HT-29 (cell line): ENCODE measurements at places on chromosomes 16 and 17. TPM values are rescaled to one million over a fixed set of nuclear protein-coding genes. Genes with fewer than 3 reads are reported as not detected.

- no peak for DNase-seq
Measured at GRCh38 chr17:63703556-63704258, 3.8 kb upstream of the LIMD2 start.

DNA sequence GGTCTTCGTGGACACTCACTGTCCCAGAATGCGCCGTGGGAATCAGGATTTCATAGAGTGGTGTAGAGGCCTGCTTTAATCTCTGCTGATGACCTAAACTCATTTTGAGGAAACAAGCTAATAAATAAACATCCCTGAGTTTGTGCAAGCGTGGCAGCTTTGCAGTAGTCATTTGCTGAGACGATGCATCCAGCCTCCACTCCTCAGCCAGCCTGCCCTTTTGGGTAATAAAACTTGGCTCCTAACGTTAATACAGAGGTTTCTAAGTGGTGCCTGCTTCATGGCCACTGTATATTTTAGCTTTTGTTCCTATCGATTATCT lies 1.3 kb downstream of the DGKE start:
- DNase-seq, result peak; percentile 52

GRCh38 chr17:19306160-19307111 lies 56.1 kb downstream of the B9D1 start:
- DNase-seq, result no peak

DNA sequence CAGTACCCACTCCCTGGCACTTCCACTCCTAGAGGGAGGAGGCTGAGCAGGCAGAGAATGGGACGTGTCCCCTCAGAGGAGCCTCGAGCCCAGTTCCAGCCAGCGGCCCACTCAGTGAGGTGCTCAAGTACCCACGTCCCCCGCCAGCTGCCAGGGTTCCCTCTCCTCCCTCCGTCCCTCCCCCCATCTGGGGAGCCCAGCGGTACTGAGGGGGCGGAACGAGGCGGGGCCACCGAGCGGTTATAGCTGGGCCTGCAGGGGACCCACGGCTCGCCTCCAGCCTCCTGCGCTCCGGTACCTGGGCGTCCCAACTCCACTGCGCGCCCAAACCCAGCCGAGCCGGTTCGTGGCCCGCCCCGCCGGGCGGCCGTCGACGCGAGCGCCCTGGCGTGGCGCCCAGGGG lies at the start of gene NPW:
Gene NPW, plus strand, starts transcription at position 268 of the 403 bp plus-strand sequence.
- no peak for DNase-seq

DNA sequence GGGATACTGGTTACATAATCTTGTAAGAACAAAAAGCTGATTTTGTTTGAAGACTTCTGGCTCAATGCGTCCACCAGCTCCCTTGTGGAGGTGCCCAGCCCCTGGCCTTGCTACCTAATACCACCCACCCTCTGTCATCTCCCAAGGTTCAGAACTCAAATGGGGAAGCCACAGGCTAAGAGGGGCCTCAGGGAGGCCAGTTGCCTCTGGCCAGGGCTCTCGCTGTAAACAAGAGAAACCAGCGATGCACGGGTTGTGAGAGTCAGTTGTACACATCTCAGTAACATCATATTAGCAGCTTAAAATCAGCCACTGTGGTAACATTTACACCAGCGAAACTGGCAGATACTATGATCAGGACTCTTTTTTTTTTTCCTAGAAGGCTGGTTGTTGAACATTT lies 6.0 kb downstream of the TEKT5 start:
- no peak for DNase-seq

Gene EVI2B
- not detected in 2 replicates for total RNA-seq

Gene POLR2A
- 26.0 and 58.6 TPM in 2 replicates for total RNA-seq

GRCh38 chr16:27670071-27670810 lies 120.3 kb downstream of the KATNIP start:
- DNase-seq, result no peak

GRCh38 chr16:11502239-11502638 lies 84.5 kb downstream of the LITAF start:
- DNase-seq, result no peak

Gene HS3ST3A1
- total RNA-seq, result not detected in 2 replicates

Gene C16orf54
- 0.05 and 0.36 TPM in 2 replicates for total RNA-seq

Gene CES4A
- 3.0 and 5.5 TPM in 2 replicates for total RNA-seq

Gene OR3A2
- total RNA-seq, result not detected in 2 replicates

GRCh38 chr17:78146881-78147280 lies 696 bp downstream of the C17orf99 start:
- DNase-seq, result no peak

- DNase-seq, result peak; percentile 84
Measured at GRCh38 chr17:1573932-1574696, 11.5 kb upstream of the PITPNA start.

Gene HAS3
- total RNA-seq, result 0.08 TPM in 1 of 2 replicates, not detected in the other

DNA sequence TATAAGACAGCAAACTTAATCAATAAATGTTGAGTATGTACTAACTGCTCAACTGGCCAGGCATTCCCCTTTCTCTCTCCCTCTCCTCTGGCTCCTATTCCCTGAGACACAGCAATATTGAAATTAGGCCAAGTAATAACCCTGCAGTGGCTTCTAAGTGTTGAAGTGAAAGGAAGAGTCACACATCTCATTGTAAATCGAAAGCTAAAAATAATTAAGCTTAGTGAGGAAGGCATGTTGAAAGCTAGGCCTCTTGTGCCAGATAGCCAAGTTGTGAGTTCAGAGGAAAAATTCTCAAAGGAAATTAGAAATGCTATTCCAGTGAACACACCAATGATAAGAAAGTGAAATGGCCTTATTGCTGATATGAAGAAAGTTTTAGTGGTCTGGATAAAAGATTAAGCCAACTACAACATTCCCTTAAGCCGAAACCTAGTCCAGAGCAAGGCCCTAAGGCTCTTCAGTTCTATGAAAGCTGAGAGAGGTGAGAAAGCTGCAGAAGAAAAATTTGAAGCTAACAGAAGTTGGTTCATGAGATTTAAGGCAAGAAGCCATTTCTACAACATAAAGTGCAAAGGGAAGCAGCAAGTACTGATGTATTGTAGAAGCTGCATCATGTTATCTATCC lies 35.4 kb upstream of the ABCC11 start:
- no peak for DNase-seq

Gene MEIOC
- not detected in 2 replicates for total RNA-seq

GRCh38 chr17:79616801-79617200 lies 6.0 kb upstream of the RBFOX3 start:
- DNase-seq, result no peak

GRCh38 chr17:63138713-63139112 lies 172.7 kb downstream of the TANC2 start:
- DNase-seq, result no peak
